ENCODE measurements at places on chromosomes 2 and 18. TPM values are rescaled to one million over a fixed set of nuclear protein-coding genes. Genes with fewer than 3 reads are reported as not detected.
A peak's percentile ranks its signal among the peaks of the same experiment; 100 is the strongest.

The AFG3L2 gene
- 16.1 TPM for polyA plus RNA-seq

GRCh38 chr18:23363865-23364570 lies 89.1 kb upstream of the RIOK3 start:
- DNase-seq: no peak

The DLX2 gene
- polyA plus RNA-seq: 0.04 TPM

The GYPC gene
- polyA plus RNA-seq: 111 TPM

DNA sequence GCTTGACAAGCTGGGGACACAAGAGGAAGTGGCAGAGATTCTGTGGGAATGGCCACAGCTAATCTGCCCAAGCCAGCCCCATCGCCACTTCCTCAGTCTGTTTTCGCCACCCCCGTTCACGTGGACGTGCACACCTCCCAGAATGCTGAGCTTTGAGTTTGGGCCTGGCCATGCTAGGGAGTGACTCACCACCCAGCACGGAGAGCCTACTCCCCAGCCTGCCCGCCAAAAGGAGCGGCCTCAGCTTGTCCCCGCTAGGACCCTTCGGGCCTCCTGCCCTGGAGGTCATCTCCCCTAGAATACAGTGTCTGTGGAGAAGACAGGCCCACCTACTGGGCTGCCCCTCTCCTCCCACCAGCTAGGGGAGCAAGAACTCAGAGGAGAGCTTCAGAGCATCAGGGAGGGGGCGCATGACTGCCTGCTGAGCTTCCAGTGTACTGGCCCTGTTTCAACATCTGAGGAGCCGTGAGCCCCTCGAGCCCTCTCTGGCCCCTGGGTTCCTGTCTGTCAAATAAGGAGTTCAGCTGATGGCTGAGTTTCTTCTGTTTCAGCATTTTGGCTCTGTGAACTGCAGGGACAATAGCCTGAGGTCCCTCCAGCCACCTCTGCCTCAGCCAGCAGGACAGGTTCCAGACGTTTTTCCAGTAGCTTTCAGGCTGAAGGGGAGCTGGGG lies 5.1 kb downstream of the SLC35F6 start:
- no peak for DNase-seq

The NBAS gene
- 10.6 TPM for polyA plus RNA-seq

GRCh38 chr2:15426606-15427005 lies 134.5 kb downstream of the NBAS start:
- DNase-seq: no peak

GRCh38 chr2:174796319-174796771 lies 32.1 kb upstream of the CHRNA1 start:
- DNase-seq: no peak

The C2orf66 gene
- polyA plus RNA-seq: not detected

DNA sequence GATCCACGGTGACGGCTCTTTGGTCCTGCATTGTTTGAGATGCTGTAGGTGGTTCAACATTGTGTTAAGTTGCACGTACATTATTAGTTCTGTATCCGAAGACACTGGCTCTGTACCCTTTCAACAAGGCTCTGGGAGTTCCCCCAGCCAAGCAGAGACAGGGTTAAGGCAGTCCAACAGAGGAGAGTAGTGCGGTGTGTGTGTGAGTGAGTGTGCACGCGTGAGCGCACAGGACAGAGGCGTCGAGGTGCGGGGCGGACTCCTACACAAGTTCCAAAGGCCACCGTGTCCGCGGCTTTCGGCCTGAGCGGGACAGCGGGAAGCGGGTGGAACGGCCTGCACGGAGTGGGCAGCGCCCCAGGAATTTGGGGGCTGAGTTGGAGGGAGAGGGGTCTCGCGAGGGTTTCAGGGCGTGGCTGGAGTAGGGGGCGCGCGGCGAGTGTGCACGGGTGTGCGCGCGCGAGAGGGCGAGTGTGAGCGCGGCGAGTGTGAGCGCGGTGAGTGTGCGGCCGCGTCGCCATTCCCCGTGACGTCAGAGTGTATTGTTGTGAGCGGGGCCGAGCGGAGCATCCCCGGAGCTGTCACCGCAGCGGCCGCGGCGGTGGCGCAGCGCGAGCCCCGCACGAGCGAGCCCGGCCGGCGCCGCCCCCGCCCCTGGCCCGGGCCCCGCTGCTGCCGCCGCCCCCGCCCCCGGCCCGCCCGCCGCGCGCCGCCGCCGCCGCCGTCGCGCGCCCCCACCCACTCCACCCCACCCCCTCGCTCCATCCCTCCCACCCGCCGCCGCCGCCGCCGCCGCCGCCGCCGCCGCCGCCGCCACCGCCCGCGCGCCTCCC lies at the start of gene ASXL3:
ASXL3 (plus strand) TSS at position 535 of the 833 bp plus-strand sequence. CDS start 413 bp downstream, outside the sequence.
- peak; percentile 11 for DNase-seq

DNA sequence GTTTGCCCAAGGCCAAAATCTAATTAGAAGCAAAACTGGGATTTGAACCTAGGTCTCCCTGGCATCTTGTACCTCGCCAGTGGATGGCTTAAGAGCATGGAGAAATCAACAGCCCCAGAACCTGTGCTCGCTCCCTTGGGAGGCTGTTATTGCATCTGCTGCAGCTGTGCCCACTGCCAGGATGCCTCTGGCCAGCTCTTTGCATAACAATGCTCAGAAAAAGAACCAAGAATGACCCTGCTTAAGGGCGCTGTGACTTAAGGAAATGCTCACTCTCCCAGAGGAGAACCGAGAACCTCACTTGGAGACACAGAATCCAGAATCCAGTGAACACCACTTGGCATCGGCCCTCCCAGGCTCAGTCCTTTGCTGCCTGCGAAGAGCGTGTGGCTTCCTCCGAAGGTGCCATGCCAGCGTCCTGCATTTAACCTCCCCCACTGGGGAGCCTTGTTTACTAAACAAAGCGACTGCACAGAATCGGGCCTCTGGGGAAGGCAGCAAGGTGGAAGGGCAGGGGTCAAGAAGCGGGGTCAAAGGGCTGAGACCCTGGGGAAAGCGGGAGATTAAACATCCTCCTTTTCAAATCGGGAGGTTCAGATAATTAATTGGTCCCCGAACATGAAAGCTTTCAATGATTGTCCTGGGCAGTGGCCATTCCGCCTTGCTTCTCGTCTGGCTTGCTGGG lies 71.0 kb upstream of the BOD1L2 start:
- no peak for DNase-seq

- peak; percentile 93 for DNase-seq
Measured at GRCh38 chr18:46167971-46168370, 63.8 kb downstream of the HAUS1 start.

GRCh38 chr2:65374999-65375398 lies 57.4 kb downstream of the SPRED2 start:
- no peak for DNase-seq

The GALNT1 gene
- polyA plus RNA-seq: 7.5 TPM

- no peak for DNase-seq
Measured at GRCh38 chr2:107635883-107636282, 190.8 kb upstream of the RGPD4 start.

DNA sequence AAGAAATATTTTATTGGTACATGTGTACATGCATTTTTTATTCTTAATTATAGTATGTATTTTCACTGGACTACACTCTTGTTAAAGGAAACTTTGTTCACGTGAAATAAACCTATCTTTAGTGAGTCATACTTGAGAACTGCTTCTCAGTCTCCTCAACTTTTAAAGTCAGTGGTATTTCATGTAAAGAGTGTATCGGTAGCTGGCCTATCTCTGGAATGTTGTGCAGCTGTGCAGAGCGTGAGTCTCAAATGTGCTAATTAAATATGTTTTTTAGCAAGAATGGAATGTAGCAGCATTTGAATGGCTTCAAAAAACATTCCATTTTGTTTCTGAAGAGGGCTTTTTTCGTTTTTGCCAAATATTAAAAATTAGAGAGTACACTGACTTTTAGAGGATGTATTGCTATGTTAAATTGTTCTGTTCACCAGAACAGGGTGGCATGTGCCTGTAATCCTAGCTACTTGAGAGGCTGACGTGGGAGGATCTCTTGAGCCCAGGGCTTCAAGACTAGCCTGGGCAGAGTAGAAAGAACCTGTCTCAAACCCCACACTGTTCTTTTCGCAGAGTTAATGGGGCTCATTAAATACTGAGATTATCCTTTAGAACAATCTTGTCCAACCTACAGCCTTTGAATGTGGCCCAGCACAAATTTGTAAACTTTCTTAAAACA lies 14.3 kb downstream of the SPTBN1 start:
- no peak for DNase-seq

DNA sequence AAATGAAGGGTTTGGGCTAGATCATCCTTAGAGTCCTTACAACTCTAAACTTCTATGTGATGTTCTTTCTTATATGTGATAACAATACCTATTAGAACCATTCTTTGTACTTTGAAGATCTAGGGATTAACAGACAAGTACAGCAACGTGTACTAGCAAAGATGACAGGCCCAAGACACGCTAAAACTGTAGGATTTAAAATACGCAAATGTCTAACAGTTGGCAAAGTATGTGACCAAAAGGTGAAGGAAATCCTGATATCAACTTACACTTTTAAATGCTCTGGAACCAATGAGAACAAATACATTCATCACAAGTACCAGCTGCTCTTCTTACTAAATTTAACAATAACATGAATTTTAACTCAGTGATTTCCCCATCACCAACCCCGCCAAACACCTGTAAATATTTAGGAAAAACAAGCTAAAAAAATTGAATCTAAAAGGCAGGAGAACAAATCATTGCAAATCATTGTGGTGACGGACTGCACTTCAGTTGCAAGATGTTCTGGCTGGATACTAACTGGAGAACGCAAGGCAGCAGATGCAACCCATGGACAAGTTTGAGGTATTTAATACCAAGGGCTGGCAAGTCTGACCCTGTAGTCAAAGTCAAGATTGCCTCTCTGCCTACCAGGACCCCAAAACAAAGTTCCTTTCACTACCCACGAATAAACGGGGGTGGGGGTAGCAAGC lies 1.4 kb downstream of the ANKRD44 start:
- peak; percentile 33 for DNase-seq

DNA sequence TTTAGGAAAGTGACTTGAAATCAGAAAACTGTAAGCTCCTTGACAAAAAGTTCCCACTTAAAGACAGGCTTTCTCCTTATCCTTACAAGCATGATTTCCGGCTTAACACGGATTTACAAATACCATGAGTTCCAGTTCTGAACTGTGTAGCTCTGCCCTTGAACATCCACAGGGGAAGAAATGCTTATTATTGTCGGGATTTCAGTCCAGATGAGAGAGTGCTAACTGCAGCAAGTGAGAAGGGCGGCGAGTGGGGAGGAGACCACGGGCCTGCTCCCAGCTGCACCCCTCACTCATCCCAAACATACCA lies 73.1 kb downstream of the LRRC30 start:
- no peak for DNase-seq

- DNase-seq: no peak
Measured at GRCh38 chr2:179592167-179592936, 269.1 kb downstream of the ZNF385B start.

GRCh38 chr2:45180779-45181178 lies 171.5 kb upstream of the SIX2 start:
- no peak for DNase-seq

The SLC38A11 gene
- 46.8 TPM for polyA plus RNA-seq

The PSMD1 gene
- 21.5 TPM for polyA plus RNA-seq

The ALPI gene
- polyA plus RNA-seq: not detected

DNA sequence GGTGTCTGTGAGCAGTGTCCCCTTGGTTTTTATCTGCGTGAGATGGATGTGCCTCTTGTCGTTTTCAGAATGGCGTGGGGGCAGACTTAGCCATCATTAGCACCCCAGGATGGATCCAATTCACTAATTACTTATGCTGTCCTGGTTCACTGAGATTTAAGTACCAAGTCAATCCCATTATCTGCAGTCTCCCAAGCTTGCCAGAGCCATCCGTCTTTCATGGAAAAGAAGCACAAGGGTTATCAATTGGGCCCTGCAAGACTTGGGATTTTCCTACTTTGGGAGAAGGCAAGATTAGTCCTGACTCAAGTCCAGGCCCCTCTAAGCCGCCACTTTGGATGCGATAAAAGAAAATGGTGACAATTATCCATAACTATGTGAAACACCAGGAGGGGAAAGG lies 404.0 kb downstream of the TMEM182 start:
- no peak for DNase-seq

The DSG4 gene
- polyA plus RNA-seq: not detected

- no peak for DNase-seq
Measured at GRCh38 chr2:113000436-113000835, 4.8 kb upstream of the IL36A start.

- no peak for DNase-seq
Measured at GRCh38 chr18:52541056-52541455, 201.1 kb downstream of the DCC start.

DNA sequence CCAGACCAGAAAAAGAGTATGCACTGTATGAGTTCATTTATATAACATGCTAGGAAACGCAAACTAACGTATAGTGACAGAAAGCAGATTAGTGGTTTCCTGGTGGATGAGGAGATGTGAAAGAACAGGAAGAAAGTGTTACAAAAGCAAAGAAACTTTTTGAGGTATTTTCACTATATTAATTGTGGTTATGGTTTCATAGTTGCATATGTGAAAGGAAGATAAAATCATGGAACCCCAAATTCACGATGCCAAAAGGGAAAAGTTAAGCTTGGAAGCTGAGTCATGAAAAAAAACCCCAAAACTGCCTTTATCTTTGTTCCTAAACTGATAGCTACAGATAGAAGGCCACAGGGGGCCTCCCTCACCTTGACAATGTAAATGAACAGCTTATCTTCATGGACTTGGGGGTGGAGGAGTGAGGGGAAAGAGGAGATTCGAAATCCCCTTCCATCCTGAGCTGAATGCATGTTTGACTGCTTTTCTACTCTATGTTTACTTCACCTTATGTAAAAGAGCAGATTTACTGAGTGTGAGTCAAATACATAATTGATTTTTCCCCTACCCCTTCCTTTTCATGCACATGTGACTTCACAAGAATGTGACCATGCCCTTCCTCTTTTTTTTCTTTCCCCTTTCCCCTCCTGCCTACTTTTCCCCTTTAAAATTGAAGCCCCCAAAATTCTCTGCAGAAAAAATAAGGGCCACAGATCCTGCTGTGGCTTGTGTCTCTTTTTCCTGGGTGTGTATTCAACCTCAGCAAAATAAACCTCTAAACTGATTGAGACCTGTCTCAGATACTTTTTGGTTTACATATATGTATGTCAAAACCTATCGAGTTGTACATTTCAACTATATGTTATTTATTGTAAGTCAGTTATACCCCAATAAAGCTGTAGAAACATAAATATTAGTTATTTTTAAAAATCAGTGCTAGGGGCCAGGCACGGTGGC lies 100.1 kb upstream of the TLK1 start:
- DNase-seq: peak; percentile 33

DNA sequence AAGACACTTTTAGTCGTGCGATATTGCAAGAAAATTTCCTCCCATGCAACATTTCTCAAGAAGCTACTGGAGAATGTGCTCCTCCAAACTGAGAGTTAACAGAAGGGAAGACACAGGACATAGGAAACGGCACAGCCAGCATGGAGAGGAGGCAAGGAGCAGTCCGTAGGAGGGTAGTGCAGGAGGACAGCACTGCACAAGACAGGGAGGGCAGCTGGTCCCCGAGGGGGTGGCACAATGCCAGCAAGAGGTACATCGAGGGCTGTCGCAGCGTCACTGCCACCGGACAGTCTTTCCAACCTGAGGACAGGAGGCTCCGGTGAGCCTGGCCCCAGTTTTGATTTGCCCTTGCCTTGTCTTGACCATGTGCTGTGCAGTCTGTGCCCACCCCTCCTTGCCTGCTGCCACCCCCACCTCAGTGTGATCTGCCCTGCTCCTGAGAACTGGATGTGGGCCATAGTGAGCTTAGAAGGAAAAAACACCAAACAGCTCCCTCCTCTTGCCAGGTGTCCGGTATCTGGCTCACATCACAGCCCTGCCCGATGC lies 81.6 kb upstream of the LAPTM4A start:
- no peak for DNase-seq

The THAP4 gene
- 41.0 TPM for polyA plus RNA-seq

- DNase-seq: no peak
Measured at GRCh38 chr2:11667866-11668637, 1.9 kb downstream of the NTSR2 start.

Measured in B cell (primary cell).